ENCODE measurements at places on chromosomes 2 and 18.
A peak's percentile ranks its signal among the peaks of the same experiment; 100 is the strongest.

DNA sequence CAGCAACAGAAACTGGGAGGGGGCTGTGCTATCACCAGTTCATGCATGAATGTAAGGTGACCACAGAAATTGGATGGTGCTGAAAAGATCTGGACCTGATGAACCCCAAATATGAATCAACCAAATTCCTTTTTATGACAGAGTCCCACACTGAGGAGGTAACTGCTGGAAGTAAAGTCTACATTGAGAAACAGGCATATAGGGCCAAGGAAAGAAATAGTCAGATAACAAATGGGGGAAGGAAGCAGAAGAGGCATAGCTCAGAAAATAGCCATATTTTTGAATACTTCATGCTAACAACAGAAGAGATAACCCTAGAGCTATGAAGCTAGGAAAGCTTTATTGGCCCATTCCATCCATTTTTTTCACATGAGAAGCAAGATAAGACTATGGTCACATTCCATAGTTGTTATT lies 25.8 kb downstream of the ZC3H6 start:
- no peak for DNase-seq
- no peak overlapping the region for H3K4me3 ChIP-seq
- H3K4me1 ChIP-seq = no peaks in the 10 kb centered on the region
- no peak overlapping the region for H3K27ac ChIP-seq

DNA sequence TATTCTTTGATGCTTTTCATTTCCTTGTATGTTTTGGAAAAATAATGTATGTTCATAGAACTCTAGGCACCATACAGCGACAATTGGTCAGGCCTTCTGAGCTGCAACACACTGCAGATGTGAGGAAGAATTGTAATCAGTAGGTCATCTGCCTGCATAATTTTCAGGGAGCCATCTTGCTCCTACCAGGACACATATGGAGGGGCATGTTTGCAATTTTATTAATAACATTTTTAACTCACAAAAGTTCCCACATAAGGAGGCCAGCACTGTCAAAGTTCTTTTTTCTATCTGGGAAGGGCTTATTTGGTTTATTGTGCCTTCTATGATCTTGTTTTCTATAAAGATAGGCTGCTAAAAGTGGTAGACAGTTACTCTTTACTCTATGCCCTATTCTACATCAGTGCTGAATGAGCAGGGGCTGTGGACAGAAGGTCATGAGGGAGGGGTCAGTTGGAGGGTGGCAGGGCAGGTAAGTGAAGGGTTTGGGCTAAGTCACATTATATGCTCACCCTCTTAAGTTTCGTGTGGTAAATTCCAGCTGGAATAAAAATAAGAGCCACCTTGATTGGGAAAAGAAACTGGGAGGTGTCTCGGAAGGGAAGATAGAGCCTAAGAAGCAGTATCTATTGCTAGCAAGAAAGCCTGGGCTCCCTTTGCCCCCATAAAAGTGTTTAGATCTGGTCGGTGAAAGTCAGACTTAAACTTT lies 126.3 kb downstream of the PLCL1 start:
- no peak for DNase-seq
- no peak overlapping the region for H3K27ac ChIP-seq

DNA sequence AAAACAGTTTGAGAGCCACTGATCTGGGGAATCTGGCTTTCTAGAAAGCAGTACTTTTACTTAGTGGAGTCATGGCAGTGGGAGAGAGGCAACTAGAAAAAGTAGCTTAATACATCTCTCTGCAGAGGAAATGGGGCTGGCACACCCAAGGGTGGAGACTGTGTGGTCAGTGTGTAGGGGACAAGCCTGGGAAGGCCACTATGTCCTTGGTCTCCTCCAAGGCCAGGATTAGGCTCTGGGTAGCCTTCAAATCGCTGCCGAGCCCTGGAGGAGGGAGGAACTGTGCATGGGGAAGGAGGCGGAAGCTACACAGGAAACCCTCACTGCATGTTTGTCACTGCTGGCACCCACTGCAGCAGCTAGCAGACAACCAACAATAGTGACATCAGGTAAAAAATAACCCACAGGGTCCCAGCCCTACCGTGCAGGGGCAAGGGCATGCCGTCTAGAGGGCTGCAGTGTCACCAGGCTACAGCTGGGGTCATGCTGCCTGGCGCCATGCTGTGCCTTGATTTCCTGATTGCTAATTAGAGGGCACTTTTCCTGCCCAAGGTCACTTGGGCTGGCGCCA lies 34.8 kb downstream of the LBH start:
- peaks cover 59% of the 10 kb centered on the region for H3K4me1 ChIP-seq
- DNase-seq = peak; percentile 66
- peak overlapping the region; percentile 91 for H3K27ac ChIP-seq
- no peaks in the 10 kb centered on the region for H3K36me3 ChIP-seq
- H3K27me3 ChIP-seq = no peaks in the 10 kb centered on the region

GRCh38 chr18:644395-645004 lies 13.0 kb upstream of the TYMS start:
- DNase-seq = no peak
- H3K27me3 ChIP-seq = no peaks in the 10 kb centered on the region
- H3K36me3 ChIP-seq = no peaks in the 10 kb centered on the region

DNA sequence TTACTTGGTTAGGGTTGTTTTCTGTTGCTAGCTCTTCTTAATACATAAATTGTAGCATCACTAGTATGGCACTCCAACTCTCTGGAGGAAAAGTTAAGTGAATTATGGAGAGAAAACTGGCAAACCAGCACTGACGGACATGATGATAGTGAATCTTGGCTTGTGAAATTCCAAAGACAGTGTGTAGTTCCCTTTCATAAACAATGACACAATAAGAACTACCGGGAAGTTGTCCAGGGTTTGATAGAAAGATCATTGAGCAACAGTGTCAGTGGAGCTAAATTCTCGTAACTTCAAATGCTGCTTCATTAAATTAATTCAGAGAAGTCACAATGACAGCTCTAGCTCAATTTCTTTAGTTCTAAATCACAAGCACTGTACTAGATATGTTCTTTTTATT lies 66.5 kb downstream of the RIT2 start:
- no peaks in the 10 kb centered on the region for H3K27me3 ChIP-seq
- no peak overlapping the region for H3K4me3 ChIP-seq
- H3K4me1 ChIP-seq = no peaks in the 10 kb centered on the region
- no peak overlapping the region for H3K27ac ChIP-seq

- H3K4me3 ChIP-seq = no peak overlapping the region
- no peaks in the 10 kb centered on the region for H3K27me3 ChIP-seq
- no peak overlapping the region for H3K27ac ChIP-seq
- peak; percentile 34 for DNase-seq
- H3K4me1 ChIP-seq = no peaks in the 10 kb centered on the region
- H3K36me3 ChIP-seq = no peaks in the 10 kb centered on the region
These were observed 28.8 kb upstream of the WDR75 start for GRCh38 chr2:189412330-189412953.

- H3K36me3 ChIP-seq = no peaks in the 10 kb centered on the region
- H3K4me3 ChIP-seq = no peak overlapping the region
- H3K27ac ChIP-seq = no peak overlapping the region
- no peaks in the 10 kb centered on the region for H3K27me3 ChIP-seq
These were observed 46.2 kb downstream of the MEIS1 start for GRCh38 chr2:66481100-66481549.

DNA sequence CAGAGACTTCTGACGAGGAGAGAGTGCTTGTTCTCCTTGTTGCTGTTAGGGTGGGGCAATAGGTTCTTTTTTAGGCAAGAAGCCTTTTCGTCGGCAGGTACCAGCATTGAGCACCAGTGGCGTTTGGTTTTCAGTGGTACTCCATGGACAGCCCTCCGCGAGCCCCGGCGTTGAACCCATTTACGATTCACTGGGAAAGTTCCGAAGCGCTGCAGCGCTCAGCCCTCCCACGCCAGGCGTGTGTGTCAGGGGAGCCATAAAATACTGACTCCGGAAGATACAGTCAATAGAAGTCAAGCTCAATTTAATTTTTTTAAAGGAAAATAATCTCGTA lies 494 bp upstream of the ROCK1 start:
- peak overlapping the region; percentile 69 for H3K27ac ChIP-seq
- DNase-seq = no peak
- H3K27me3 ChIP-seq = no peaks in the 10 kb centered on the region
- peak overlapping the region; percentile 88 for H3K4me3 ChIP-seq

- H3K27ac ChIP-seq = no peak overlapping the region
- no peak for DNase-seq
- H3K4me1 ChIP-seq = peaks cover 2% of the 10 kb centered on the region
- H3K36me3 ChIP-seq = no peaks in the 10 kb centered on the region
- no peak overlapping the region for H3K4me3 ChIP-seq
These were observed 63.9 kb upstream of the PAX8 start for GRCh38 chr2:113342650-113343049.

DNA sequence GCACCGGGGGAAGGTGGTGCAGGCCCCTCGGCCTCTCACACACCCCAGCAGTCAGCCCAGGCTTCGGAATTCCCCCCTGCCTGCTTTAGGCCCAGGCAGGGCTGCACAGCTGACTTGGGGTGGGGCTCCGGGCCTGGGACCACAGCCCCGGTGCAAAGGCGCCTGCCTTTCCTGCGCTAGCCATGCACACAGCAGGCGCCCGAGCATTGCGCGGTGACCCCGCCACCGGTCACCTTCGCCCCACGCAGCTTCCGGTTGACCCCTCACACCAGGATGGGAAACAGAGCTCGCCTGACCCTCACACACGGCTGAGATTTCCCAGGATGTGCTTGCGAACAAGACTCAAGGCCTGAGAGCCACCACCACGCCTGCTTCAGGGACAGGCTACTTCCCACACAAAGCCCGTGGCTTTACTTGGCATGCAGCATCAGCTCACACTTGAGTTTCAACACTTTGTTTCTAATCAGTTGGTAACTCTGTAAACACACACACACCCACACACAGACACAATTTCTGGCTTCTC lies 46.0 kb downstream of the SLC66A2 start:
- no peak overlapping the region for H3K27ac ChIP-seq
- no peak overlapping the region for H3K4me3 ChIP-seq
- no peak for DNase-seq
- no peaks in the 10 kb centered on the region for H3K27me3 ChIP-seq
- H3K36me3 ChIP-seq = peaks cover 13% of the 10 kb centered on the region
- H3K4me1 ChIP-seq = no peaks in the 10 kb centered on the region

DNA sequence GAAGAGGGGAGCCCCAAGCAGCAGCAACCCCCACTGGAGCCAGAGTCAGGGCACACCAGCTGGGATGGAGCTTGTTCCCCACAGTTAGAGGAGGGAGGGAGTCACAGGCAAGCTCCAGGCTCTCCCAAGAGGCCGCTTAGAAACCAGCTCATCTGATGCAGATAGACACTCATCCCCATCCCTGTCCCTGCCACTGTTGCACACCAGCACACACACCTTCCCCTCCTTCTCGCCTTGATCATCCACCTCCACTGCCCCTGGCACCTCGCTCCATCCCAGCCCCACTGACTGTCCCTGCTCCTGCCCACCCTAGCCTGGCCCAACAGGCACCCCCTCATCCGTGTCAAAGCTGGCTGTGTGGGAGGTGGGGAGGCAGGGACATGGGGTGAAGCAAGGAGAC lies 1.5 kb upstream of the RUFY4 start:
- H3K4me1 ChIP-seq = peaks cover 11% of the 10 kb centered on the region
- DNase-seq = no peak
- peaks cover 10% of the 10 kb centered on the region for H3K27me3 ChIP-seq
- H3K36me3 ChIP-seq = no peaks in the 10 kb centered on the region

- no peak for DNase-seq
- no peaks in the 10 kb centered on the region for H3K4me1 ChIP-seq
- H3K4me3 ChIP-seq = no peak overlapping the region
- no peaks in the 10 kb centered on the region for H3K27me3 ChIP-seq
- no peaks in the 10 kb centered on the region for H3K36me3 ChIP-seq
- no peak overlapping the region for H3K27ac ChIP-seq
These were observed 60.6 kb downstream of the SMAD7 start for GRCh38 chr18:48889981-48890762.

- peaks cover 61% of the 10 kb centered on the region for H3K36me3 ChIP-seq
- H3K4me3 ChIP-seq = no peak overlapping the region
- no peaks in the 10 kb centered on the region for H3K4me1 ChIP-seq
- DNase-seq = no peak
- no peaks in the 10 kb centered on the region for H3K27me3 ChIP-seq
These were observed 41.0 kb downstream of the KIDINS220 start for GRCh38 chr2:8796315-8796848.

- DNase-seq = no peak
- H3K4me3 ChIP-seq = no peak overlapping the region
- no peaks in the 10 kb centered on the region for H3K27me3 ChIP-seq
- no peaks in the 10 kb centered on the region for H3K36me3 ChIP-seq
- no peaks in the 10 kb centered on the region for H3K4me1 ChIP-seq
- no peak overlapping the region for H3K27ac ChIP-seq
These were observed 398.6 kb upstream of the CDH7 start for GRCh38 chr18:65352186-65352585.

DNA sequence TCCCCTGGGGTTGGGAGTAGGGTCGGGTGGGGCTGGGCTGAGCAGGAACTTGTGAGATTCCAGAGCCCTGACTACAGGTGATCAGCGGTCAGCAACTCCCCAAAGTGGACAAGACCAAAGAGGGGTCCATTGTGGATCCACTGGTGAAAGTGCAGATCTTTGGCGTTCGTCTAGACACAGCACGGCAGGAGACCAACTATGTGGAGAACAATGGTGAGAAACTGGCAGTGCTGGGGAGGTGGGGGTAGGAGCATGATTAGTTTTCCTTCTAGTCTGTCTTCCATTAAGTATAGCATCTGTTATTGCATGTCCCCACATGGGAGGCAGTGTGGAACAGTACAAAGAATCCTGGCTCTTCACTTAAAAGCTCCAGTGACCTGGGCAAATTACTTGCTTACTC lies 23.7 kb downstream of the ZNF142 start:
- no peaks in the 10 kb centered on the region for H3K4me1 ChIP-seq
- DNase-seq = no peak
- H3K27ac ChIP-seq = no peak overlapping the region

DNA sequence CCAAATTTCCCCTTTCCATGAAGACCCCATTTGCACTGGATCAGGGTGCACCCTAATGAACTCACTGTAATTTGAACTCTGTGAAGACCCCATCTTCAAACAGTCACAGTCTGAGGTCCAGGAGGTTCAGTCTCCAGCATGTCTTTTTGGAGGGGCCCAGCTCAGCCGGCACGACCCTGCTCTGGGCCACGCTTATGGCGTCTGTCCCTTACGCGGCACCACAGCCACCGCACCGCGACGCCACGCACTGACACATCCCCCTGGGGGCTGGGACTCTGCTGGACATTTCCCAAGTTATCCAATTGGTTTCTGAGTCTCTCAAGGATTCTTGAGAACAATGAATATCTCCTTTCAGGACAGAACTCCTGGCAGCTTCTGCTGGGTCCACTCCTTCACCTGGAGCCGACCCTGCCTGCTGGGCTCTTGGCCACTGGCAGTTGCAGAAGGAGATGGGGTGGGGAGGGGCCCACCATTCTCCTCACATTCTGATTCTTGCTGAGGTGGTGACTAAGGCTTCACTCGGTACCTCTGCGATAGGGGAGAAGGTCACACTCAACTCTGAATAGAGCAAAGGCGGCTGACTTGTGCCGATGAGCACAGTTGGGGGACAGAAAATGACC lies 124.0 kb downstream of the RTP5 start:
- H3K4me3 ChIP-seq = no peak overlapping the region
- no peaks in the 10 kb centered on the region for H3K4me1 ChIP-seq
- no peaks in the 10 kb centered on the region for H3K27me3 ChIP-seq
- H3K27ac ChIP-seq = no peak overlapping the region
- H3K36me3 ChIP-seq = no peaks in the 10 kb centered on the region

- H3K27ac ChIP-seq = no peak overlapping the region
- H3K4me1 ChIP-seq = no peaks in the 10 kb centered on the region
- H3K4me3 ChIP-seq = no peak overlapping the region
- no peaks in the 10 kb centered on the region for H3K27me3 ChIP-seq
These were observed 37.4 kb upstream of the EPAS1 start for GRCh38 chr2:46259777-46260168.

GRCh38 chr2:38981003-38981669 lies 91.5 kb downstream of the ARHGEF33 start:
- no peaks in the 10 kb centered on the region for H3K4me1 ChIP-seq
- no peak for DNase-seq
- H3K36me3 ChIP-seq = peaks cover 15% of the 10 kb centered on the region
- H3K27me3 ChIP-seq = no peaks in the 10 kb centered on the region
